ENCODE measurements at places on chromosomes 6 and 20. TPM values are rescaled to one million over a fixed set of nuclear protein-coding genes. Genes with fewer than 3 reads are reported as not detected.

DNA sequence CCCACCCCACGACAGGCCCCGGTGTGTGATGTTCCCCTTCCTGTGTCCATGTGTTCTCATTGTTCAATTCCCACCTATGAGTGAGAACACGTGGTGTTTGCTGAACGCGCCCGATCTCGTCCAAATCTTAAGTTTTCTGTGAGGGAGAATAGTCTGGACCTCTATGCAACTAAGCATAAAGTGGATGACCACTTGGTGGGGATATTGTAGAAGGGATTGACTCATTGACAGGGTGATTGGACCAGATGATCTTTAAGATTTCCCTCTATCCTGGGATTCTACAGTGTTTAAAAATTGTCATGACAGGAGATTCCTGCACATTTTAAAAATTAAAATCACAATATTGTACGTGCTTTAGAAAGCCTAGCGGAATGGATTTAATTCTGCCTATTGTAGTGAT, 141.3 kb downstream of the TRMT11 start:
- no peaks in the 10 kb centered on the region for H3K27me3 ChIP-seq
- no peak for DNase-seq
- no peak overlapping the region for H3K27ac ChIP-seq
- no peaks in the 10 kb centered on the region for H3K36me3 ChIP-seq

DNA sequence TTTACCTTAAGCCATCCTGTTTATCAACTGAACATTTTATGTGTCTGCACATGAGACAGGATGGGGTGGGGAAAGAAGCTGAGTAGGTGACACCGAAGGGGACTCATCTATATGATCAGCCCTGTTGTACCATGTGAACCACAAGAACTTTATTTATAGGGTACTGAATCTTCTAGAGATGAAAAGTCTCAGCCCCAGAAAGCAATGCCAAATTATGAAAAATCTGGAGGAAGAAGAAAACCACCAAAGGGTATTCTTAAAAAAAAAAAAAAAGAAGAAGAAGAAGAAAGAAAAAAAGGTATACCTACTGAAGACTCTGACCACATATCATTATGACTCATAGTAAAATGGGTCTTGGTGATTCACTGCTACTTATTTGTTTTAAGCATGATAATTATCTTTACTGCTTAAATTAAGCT, 39.8 kb upstream of the HBS1L start:
- no peak overlapping the region for H3K4me3 ChIP-seq
- no peaks in the 10 kb centered on the region for H3K36me3 ChIP-seq
- DNase-seq: peak; percentile 75
- H3K4me1 ChIP-seq: peaks cover 41% of the 10 kb centered on the region
- peak overlapping the region; percentile 56 for H3K27ac ChIP-seq

DNA sequence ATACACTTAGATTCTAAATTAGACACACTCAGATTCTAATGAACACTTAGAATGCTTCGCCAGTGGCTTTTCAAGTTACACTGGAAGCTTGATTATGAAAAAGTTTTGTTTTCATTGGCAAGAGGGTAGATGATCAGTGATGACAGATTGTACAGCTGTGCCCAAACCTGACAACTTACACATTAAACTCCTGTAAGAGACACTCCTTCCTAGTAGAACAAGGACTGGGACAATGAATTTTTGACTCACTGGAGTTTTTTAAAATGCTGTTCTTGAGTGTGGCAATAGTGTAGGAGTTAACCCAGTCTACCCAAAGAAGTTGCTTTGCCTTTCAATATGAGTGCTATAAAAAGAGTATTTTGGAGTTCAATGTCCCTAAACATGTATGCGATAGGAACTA, 140.8 kb downstream of the SLC16A10 start:
- no peak overlapping the region for H3K27ac ChIP-seq
- no peak for DNase-seq
- no peaks in the 10 kb centered on the region for H3K27me3 ChIP-seq
- H3K36me3 ChIP-seq: no peaks in the 10 kb centered on the region
- no peaks in the 10 kb centered on the region for H3K4me1 ChIP-seq

- H3K27me3 ChIP-seq: peaks cover 6% of the 10 kb centered on the region
- H3K36me3 ChIP-seq: no peaks in the 10 kb centered on the region
- H3K27ac ChIP-seq: no peak overlapping the region
- DNase-seq: no peak
These were observed 17.5 kb upstream of the SPO11 start for GRCh38 chr20:57312138-57312537.

GRCh38 chr20:20568604-20569205, 143.7 kb downstream of the RALGAPA2 start:
- DNase-seq: peak; percentile 7
- H3K27ac ChIP-seq: no peak overlapping the region
- H3K36me3 ChIP-seq: peaks cover 11% of the 10 kb centered on the region
- no peak overlapping the region for H3K4me3 ChIP-seq
- no peaks in the 10 kb centered on the region for H3K4me1 ChIP-seq
- H3K27me3 ChIP-seq: no peaks in the 10 kb centered on the region

DNA sequence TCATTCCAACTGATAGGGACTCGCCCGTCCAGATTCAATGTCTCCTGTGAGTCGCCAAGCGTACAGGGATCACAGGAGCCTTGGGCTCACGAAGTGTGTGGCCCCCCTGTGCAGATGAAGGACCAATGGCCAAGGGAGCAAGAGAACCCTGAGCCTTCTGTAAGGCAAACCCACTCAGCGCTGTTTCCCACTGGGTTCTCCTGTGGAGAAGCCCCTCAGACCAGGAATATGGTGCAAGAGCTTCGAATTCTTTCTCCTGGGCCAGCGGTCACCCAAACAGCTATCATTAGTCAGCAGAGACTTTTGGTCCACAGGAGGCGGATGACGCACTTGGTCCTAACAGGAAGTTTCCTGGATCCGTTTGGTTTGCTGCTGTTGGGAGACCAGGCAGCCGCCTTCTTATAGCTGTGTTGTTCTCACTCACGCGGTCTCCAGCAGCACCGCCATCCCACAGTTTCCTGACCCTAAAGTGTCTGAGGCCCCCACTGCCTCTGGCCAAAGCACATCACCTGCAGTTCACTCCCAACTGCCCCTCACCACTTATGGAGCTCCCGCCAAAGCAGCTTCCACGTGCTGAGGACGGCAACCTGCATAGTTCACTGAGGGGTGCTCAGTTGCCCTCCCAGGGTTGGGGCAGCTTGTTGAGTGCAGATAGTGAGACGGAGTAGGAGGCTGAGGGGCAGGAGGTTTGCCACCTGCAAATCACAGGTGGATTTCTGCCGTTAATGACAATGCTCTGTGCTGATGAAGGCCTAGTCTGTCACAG, 268.6 kb downstream of the ERMARD start:
- no peaks in the 10 kb centered on the region for H3K36me3 ChIP-seq
- H3K4me3 ChIP-seq: no peak overlapping the region
- H3K27ac ChIP-seq: no peak overlapping the region
- H3K4me1 ChIP-seq: no peaks in the 10 kb centered on the region
- H3K27me3 ChIP-seq: no peaks in the 10 kb centered on the region

DNA sequence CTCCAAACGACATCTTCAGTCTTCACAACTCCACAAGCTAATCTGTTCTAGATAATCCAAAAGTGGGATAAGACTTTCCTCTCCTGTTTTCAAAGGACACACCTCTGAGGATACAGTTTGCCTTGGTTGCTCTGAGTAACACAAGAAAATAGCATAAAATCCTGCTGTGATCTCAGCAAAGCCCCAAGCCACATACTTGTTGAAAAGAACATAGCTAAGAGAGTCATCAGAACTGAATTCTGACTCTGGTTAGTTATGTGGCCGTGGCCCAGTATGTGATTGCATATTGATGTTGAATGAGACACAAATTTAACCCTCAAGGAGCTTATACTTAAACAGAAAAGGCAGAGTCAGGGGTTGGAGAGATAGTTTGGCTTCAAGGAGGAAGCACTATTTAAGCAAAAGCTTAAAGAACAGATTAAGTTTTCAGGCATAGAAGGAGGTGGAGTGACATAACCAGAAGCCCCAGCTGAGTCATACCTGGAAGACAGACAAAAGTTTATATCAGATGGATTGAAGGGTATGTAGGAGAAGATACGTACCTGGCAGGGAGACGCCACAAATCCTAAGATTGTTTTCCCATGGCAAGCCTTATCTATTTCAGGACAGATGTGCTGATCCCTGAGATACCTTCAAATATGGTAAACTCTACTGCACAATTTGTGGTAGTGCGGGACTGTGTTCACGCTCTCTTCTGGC, 41.2 kb downstream of the OPN5 start:
- no peaks in the 10 kb centered on the region for H3K4me1 ChIP-seq
- no peak for DNase-seq
- peaks cover 4% of the 10 kb centered on the region for H3K27me3 ChIP-seq
- no peak overlapping the region for H3K27ac ChIP-seq

- no peaks in the 10 kb centered on the region for H3K36me3 ChIP-seq
These were observed 80.7 kb downstream of the TFAP2B start for GRCh38 chr6:50899306-50899870.

DNA sequence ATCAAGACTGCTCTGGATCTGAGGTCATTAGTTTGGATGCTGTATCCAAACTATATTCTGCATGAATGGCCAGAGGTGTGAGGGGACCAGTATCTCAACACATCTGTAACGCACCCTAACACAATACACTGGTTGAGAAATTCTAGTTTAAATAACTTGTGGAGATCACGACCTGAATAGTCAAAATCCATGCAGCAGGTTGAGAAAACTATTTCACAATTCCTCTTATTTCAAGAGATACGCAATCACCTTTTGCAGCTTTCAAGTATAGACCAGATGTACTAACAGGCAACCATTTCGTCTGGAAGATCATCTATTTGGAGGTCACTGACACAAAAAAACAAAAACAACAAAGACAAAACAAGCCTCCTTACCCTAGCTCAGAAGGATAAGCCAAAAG, 11.1 kb downstream of the CSNK2A1 start:
- peaks cover 7% of the 10 kb centered on the region for H3K36me3 ChIP-seq
- DNase-seq: no peak
- H3K27ac ChIP-seq: no peak overlapping the region
- no peak overlapping the region for H3K4me3 ChIP-seq
- H3K4me1 ChIP-seq: peaks cover 9% of the 10 kb centered on the region

DNA sequence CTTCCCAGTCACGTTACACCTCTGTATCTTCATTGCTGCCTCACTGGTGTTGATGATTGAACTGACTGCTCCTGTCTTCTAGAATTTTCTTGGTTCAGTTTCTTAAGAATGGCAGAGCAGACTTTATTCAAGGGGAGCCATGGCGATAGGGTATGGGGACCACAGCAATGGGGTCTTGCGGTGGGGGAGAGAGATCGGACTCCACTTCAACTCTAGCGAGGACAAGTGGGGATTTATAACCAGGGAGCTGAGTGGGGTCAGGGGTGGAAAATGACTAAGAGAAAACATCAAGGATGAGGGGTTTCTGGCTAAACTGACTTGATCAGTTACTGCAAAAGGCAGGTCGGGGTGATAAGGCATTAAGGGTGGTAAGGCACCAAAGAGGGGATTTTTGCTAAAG, 156.4 kb downstream of the CD83 start:
- no peak overlapping the region for H3K4me3 ChIP-seq
- H3K27ac ChIP-seq: no peak overlapping the region
- no peak for DNase-seq
- peaks cover 60% of the 10 kb centered on the region for H3K4me1 ChIP-seq
- no peaks in the 10 kb centered on the region for H3K36me3 ChIP-seq

DNA sequence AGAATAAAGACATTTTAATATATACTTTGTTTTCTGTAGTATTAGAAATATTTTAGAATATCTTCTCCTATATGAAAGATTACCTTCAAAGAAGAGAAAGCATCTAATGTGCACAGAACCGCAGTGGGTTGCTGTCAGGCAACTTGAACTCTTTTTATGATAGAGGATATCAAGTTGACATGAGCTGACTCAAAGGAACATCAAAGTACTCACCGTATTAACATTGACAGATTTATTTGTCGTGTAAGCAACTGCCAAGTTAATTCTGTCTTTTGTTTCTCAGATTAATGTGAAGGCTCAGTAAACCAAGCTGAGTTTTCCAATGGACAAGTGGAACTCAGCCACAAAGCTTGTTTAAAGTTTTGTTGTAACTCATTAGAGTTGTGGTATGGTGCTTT, 2.2 kb upstream of the GINM1 start:
- no peak overlapping the region for H3K27ac ChIP-seq
- H3K4me1 ChIP-seq: peaks cover 6% of the 10 kb centered on the region
- peaks cover 8% of the 10 kb centered on the region for H3K36me3 ChIP-seq
- no peak for DNase-seq

DNA sequence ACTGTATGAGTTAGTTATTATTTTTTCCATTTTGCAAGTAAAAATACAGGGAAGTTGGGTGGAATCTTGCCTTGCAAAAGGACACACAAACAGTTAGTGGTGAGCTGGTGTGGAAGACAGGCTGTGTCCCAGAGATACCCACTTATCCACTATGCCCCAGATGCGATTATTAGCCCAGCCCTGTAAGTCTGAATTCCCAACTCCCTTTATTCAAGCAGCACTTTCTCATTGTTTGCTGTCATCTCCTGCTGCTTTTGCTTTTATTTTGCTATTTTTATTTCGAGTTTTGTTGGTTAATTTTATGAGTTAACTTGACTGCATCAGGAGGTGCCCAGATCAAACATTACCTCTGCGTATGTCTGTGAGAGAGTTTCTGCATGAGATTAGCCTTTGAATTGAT, 239.4 kb downstream of the DOK5 start:
- H3K36me3 ChIP-seq: no peaks in the 10 kb centered on the region
- DNase-seq: no peak
- peaks cover 5% of the 10 kb centered on the region for H3K27me3 ChIP-seq
- no peak overlapping the region for H3K27ac ChIP-seq

OLIG3 gene
- not detected for total RNA-seq

RSPO3 gene
- total RNA-seq: not detected

ARMC12 gene
- 1.5 TPM for total RNA-seq

OGFRL1 gene
- 10.3 TPM for total RNA-seq

TSPO2 gene
- not detected for total RNA-seq

CCN6 gene
- total RNA-seq: not detected

PCMT1 gene
- 26.6 TPM for total RNA-seq
